ENCODE measurements at places on chromosomes 16 and 17. TPM values are rescaled to one million over a fixed set of nuclear protein-coding genes. Genes with fewer than 3 reads are reported as not detected.

DNA sequence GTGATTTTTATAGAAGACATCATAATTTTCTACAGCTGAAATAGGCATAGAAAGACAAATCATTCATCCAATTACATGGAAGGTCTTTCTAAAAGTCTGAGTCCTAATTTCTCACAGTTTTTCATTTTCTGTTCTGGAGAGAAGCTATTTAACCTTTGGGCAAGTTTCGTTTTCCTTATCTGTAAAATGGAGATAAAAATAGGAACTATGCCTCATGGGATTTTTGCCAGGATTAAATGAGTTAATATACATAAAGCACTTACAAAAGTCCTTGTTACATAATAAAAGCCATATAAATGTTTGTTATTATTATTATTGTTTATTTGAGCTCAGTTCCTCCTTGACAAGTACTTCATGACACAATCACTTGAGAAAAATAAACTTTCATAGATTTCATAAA, 121.4 kb downstream of the SKAP1 start:
- DNase-seq: no peak

DNA sequence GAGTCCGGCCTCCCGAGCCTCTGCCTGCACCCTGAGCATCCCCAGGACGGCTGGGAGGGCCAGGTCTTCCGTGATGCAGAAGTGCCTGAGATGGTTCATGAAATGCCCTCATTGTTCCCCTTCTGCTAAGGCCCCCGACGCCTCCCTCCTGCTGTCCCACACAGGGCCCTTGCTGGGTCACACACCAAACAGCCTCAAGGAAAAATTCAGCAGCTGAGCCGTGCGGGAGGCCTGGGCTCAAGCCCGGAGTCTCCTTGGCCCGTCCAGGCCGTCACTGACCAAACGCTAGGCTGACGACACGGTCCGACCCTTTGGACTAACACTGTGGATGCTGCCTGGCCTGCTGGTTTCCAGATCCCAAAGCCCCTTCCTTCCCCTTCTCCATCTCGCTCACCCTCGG, 90.2 kb downstream of the RTN4RL1 start:
- DNase-seq: no peak

DNA sequence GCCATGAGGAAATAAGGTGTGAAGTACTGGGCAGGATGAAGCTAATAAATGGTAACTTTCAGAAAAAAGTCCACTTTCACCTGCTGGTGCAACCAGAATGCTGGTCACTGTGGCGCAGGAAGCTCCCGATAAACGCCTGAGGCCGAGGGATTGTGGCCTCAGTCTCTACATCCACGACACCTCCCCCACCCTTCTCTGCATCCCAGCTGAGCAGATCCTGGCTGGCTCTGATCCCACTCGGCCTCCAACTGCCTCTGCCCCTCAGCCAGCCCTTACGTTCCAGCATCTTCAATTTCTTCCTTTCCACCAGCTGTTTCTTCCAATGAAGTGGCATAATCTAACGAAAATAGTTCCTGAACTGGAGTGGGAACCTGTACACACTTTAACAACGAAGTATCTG, 49.5 kb downstream of the COX4I1 start:
- no peak for DNase-seq

- DNase-seq: no peak
These were observed 30.8 kb downstream of the BEAN1 start for GRCh38 chr16:66457888-66458287.

DNA sequence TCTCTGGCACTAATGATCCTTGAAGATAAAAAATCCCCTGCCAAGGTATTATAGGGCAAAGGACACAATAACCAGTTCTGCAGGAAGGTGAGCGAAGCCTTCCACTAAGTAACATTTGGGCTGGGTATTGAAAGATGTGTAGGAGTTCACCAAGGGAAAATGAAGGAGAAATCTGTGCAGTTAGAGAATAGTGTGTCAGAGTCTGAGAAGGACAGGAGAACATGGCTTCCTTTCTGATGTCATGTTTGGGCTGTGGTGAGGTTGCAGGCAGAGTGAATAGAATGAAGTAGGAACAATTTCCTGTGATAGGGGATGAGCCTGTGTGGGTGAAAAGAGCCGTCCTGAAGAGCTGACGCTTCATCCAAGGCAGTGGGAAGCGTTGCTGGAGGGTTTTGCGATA, 24.1 kb upstream of the CIITA start:
- DNase-seq: no peak

Gene ABI3
- polyA plus RNA-seq: 3.6 TPM

DNA sequence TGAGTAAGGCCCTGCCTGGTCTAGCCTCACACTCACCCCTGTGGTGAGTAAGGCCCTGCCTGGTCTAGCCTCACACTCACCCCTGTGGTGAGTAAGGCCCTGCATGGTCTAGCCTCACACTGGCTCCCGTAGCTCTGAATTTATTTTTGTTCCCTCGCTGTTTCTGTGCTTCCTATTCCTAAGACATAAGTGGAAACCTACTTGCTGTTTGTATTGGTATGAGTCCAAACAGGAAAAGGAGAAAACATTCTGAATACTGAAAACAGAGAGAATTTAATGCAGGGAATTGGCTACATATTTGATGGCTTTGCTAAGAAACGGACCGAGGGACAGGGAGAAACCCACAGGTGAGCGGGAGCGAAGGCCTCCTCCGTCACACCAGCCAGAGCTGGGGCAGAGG, 267.8 kb downstream of the FOXL1 start:
- DNase-seq: no peak

DNA sequence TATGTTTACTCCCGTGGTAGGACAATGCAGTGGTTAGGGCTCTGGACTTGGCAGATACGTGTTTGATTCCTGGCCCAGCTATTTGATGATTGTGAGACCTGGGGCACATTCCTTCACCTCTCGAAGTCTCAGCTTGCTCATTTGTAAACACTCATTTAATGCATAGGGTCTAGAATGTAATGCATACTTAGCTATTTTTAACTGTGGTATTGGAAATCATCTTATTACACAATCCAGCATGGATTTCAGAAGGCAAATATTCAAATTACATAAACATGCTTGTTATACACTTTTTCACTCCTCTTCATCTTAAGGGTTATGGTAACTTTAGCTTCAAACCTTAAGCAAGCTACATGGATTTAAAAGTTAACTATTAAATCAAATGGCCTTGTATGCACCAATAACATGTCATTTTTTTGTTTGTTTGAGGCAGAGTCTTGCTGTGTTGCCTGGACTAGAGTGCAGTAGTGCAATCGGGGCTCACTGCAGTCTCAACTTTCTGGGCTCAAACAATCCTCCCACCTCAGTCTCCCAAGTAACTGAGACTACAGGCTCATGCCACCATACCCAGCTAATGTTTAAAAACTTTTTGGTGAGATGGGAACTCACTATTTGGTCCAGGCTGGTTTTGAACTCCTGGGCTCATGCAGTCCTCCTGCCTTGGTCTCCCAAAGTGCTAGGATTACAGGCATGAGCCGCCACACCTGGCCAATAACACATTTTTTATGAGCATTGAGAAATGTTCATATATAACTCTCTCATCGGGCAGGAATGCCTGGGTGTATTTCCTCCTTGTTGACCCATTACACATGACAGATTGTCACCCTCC, 52.5 kb downstream of the VAT1L start:
- DNase-seq: no peak
